A549 (cell line): ENCODE measurements at places on chromosomes 2 and 18.

GRCh38 chr2:24855022-24855622 is 61.9 kb downstream of the CENPO start:
- DNase-seq: no peak

DNA sequence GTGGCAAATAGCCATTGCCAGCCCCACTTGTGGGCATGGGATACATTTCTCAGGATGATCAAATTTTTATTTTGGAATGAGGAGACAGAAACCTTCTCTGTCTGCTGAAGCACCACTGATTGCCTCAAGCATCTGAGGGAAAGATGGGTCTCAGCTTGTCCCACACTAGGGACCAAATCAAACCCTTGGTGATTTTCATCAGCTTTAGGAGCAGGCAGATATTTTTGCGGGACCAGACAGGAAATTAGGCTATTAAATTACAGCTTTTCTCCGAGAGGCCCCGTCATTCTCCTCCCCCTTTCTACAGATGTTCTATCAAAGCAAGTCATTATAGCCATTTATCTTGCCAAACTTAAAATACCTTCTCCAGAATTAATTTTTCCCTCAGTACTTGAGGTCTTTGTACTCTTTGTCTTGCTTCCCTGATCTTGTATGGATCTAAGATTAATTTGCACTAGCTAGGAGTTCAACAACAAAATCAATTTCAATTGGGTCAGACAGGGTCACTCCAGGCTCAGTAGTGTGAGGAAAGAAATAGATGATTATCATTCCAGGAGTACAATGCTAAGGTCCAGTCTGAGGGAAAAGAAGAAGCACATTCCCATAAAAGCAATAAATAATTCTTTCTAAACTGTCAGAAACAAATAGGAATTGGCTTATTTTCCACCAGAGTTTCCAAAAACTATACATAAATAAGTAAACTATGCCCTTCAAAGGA is 818.1 kb upstream of the SOX11 start:
- DNase-seq: no peak

DNA sequence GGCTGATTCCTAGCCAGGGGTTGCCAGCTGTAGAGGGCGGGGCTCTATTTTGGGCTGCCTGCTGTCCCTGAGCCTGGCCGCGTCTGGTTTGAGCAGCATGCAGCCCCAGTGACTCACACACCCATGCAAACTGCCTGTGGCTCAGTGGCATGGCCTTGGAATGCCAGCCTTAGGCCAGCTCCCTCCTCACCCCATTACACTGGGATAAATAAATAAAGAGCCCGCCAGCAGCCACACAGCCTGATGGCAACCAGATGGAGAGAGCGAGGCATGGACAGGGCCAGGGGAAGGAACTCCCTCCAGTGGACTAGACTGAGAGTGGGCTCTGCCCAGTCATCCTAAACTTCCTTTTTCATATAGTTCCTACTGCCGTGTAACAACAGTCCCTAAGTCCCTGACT is 18.3 kb downstream of the NHEJ1 start:
- no peak for DNase-seq

DNA sequence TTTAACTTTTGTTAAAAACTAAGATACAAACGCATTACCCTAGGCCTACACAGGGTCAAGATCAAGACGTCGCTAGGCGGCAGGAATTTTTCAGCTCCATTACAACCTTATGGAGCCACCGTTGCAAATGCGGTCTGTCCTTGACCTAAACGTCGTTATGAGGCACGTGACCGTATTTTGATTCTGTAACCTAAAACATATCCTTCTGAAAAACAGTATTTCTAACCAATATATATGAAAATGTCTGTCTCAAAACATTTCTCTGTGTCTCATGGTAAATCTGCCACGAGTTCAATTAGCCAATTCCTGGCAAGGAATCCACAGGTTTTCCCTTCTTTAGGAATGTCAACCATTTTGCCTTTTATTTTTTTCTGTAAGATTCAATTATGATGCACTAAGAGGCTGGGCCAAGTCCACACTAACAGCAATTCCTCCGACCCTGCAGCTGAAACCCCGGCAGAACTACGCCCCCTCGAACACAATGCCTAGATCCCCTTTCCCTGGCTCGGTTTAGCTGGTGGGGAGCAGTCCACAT is 1.7 kb downstream of the RTN4 start:
- DNase-seq: peak; percentile 71

DNA sequence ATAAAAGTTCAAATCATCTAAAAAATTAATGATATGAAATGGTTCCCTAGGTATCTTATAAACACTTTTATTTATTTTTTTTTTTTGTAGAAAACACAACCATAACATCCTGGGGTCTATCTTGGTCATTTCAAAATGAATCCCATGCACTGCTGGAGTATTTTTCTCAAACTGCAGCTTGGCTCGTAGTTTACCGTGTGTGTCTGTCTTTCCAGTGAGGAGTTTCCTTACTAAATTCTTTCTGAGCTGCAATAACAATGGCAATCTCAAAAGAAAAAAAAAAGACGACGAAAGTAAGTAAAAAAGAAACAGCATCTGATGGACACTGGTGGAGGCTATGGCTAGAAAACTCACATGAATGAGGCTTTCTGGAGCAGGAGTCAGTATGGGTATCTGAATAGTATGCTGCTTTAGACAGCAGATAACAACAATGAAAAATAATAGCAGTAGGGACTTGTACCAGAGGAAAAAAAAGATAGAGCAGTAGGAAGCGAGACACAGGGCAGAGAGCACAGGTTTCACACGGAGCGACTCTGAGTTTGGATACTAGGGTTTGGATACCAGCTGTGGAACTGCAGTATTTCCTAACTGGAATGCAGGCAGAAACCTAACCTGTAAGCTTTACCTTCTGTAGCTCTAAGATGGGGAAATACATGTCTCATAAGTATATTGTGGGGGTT is 43.5 kb downstream of the CALCRL start:
- DNase-seq: no peak

DNA sequence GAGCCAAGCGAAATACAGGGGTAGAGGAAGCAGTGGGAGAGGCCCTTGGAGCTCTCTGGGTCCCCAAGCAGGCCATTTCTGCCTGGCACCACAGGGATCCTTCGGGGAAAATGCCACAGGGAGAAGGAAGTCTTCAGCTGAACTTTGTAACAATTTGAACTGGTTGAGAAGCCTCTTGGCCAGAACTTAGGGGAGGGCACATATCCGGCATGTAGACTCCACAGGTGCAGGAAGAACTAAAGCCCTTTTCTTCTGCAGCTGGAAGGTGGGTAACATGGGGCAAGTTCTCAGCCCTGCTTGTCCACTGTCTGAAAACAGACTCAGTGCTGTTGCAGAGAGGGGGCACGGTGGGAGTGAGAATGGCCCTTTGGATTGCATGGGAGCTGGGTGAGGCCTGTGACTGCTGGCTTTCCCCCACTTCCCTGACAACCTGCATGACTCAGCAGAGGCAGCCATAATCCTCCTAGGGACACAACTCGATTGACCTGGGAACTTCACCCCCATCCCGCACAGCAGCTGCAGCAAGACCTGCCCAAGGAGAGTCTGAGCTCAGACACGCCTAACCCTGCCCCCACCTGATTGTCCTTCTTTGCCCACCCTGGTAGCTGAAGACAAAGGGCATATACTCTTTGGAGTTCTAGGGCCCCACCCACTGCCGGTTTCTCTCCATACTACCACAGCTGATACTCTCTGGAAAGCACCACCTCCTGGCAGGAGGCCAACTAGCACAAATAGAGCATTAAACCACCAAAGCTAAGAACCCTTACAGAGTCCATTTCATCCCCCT is 101.6 kb upstream of the FAM136A start:
- DNase-seq: no peak

DNA sequence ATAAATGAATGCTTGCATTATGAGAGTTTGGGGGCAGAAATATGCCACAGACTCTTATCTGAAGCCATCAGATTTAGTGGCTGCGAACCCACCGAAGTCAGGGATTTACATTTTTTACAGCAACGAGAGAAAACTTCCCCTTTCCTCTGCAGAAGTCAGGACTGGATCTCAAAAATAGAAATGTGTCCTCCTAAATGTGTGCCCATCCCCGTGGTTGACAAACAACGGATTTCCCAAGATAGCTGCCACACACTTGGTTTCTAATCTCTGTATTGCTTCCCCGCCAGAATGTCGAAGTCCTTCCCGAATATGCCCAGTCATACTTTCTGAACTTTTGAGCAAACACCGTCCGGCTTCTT is 879 bp upstream of the ADAM23 start:
- DNase-seq: no peak

DNA sequence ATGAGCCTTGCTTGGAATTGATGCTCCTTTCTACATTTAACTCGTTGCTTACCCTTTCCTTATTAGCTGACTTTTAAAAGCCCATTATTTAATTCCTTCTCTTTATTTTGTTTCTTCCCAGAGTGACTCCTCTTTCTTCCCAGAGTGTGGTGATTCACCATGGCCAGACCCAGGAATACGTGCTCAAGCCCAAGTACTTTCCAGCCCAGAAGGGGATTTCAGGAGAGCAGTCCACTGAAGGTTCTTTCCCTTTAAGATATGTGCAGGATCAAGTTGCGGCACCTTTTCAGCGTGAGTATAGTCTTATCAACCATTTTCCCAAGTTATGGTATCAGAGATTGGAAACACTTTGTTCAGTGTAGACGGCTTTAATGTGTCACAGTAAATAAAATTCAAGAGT is 163.7 kb downstream of the LTBP1 start:
- no peak for DNase-seq

DNA sequence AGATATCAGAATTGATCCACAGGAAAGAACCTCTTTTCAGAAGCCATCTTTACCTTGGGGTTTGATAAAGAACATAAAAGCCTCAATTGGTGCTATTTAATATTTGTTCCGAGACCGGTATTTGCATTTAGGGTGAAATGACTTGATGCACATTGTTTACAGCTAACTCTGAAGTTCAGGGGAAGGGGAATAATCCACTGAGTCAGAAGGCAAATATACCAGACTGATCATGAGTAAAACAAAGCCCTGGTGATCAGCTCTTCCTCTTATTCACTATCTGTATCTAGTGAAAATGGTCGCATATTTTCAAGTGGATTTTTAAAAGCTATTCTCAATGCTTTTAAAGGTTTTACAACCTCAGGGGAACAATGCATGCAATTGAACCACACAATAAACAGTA is 53.0 kb upstream of the ATP8B1 start:
- no peak for DNase-seq

GRCh38 chr2:215399067-215399716 is 36.7 kb downstream of the FN1 start:
- DNase-seq: no peak

GRCh38 chr18:39259736-39260135 is 1694.1 kb upstream of the CELF4 start:
- no peak for DNase-seq

GRCh38 chr2:66915237-66915636 is 480.3 kb downstream of the MEIS1 start:
- no peak for DNase-seq

GRCh38 chr18:47403949-47404348 is 152.5 kb upstream of the SKOR2 start:
- no peak for DNase-seq

DNA sequence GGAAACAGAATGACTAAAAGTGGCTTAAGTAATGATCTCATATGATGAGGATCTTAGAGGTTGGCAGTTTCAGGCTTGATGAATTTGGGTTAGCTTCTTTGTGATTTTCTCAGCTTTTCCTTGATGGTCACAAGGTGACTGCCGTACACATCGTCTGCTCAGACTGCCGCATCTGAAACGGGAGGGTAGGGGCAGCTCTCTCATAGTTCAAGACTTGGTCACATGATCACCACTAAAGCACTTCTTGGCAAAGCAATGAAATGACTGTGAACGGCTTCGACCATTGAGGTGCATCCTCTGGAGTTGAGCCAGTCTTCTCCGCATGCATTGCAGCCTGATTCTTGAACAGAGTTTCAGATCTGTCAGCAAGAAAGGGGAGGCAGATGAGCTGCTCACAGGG is 43.8 kb downstream of the LPIN1 start:
- no peak for DNase-seq

- DNase-seq: no peak
Observed at GRCh38 chr2:37316181-37316580, 8.5 kb downstream of the PRKD3 start.

DNA sequence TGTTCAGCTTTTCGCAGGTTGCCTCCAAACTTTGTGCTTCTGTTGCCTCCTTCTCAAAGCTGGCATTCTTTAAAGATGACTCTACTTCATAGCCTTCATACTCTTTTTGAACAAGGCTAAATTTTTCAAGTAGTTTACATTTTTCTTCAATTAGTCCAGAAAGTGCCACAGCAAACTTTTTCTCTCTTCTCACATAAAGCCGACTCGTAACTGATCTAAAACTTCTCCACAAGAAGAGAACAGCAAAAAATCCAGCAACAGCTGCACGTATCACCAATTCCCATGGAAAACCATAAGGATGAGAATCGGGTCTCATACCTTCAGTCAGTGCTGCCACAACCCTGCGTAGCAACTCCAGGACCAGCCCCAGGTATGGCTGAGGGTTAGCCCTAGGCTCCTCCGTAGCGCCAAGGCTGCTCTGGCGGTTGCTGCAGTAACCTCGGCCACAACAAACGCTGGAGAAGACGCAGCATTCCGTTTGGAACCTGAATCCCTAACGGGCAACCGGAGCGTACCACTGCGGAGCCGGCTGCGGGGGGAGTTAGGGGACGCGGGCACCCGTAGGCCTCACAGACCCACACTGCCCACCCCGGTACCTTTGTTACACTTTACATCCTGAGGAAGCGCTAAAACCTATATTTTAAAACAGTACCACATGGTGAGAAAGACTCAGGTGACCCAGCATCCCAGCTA is at the start of gene CTAGE1:
Gene CTAGE1, minus strand, starts transcription at position 420 of the 693 bp plus-strand sequence. Its CDS starts 104 bp downstream, at position 316.
- DNase-seq: no peak

- no peak for DNase-seq
Observed at GRCh38 chr2:200199005-200199404, 107.5 kb upstream of the SPATS2L start.

DNA sequence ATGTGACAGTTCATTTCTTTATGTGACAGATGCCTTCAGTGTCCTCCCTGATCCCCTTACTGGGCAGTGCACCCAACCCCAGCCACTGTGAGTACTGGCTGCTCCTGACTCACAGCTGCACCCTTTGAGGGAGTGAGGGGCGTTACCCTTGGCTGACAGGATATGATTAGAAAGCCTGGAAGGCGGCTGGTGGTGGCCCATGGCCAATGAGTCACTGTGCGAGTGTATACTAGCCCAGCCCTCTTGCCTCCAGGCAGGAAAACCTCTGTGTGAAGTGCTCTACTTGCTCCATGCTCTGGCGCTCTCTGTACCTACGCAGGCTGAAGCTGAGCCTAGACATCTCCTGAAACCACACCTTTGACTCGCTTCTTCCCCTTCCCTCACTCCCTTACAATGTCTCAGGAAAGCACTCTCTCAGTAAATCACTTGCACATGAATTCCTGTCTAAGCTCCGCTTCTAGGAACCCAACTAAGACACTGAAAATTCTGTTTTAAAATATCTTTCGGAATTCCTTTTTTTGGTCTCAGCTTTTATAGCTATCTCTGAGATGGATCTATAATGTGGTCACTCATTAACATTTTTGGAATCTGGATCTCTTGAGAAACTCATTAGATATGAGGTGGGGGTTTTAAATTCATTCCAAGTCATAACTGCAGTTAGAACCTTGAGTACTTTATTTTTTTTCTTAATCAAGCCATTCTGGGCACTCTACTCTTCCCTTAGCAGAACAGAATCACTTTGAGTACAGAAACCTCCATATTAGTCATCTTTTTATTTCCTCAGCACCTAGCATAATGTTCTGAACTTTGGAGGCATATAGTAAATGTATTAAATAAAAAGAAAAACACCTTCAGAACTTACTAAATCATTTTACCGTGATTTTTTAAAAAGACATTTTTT is 25.3 kb upstream of the STAM2 start:
- peak; percentile 92 for DNase-seq

- no peak for DNase-seq
Observed at GRCh38 chr18:74069178-74070050, 78.2 kb downstream of the FBXO15 start.
